Fibroblast of villous mesenchyme (primary cell): ENCODE measurements at places on chromosomes 1 and 21. TPM values are rescaled to one million over a fixed set of nuclear protein-coding genes. Genes with fewer than 3 reads are reported as not detected.

Gene SPATA45
- 0.43 TPM in 1 of 2 replicates, not detected in the other for total RNA-seq

DNA sequence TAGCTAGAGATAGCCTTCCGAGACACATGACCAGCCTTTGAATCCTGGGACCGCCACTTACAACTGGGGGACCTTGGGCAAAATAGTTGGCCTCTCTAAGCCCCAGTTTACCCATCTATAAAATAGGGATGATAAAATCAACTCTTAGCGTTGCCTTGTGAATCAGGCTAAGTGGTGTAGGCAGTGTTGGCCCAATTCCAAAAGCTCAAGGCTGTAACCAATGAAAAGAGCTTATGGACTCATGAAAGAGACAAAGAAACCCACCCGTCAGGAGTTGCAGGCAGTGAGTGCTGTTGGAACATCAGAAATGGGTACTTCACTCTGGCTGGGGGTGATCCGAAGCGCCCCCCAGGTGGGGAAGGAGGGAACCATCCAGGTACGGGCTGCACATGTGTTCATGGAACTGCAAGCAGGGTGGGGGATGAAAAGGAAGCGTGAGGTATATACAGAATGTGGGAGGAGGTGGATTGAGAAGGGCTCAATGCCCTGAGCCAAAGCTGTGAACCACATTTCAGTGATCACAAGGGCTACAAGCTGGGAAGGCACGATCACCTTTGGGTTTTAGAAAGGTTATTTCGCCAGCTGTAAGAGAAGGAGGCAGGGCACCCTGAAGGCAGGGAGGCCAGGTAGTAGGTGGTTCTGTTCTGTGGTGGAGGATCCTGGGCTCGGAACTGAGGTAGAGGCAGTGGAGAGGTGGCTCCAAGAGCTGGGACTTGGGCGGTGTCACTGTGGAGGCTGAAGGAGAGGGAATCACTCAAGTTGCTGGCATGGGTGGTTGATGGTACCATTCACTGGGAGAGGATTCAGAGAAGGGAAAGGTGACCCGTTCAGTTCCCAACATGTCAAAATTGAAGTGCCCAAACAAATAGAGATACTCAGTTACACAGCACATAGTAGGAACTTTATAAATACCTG is 11.4 kb upstream of the KIAA1614 start:
- no peak for DNase-seq

DNA sequence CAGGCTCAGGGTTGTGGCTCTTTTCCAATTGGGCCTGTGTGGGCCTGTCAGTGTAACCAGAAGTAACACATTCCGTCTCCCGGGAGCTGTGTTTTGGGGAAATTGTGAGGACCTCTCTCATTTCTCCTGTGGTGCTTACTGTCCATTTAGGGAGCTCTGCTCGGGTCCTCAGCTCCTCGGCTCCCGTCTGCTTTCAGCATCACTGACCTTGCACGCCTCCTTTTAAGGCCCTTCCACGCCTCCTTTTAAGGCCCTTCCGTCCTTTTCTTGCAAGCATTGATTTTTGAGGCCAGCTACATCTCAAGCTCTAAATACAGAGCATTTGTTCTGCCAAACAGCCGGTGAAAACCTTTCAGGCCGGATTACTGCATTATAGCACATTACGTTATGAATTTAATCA is 9.7 kb downstream of the CA6 start:
- DNase-seq = no peak

DNA sequence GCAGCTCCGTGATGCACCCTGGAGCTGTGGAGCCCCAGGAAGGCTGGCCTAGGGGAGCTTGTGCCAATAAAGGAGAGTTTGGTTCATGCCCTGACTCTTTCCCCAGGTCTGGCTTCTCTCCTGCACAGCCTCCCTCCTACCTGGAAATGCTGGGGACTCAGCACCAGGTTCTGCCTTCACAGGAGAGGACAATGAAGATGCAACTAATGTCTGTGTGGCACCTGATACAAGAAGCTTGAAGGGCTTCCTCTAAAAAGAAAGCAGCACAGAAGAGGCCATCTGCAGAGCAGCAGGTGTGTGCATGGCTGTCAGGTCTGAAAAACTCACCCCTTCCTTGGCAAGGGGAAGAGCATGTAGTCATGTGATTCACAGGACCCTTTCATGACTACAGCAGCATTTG is 43.7 kb upstream of the SLC44A3 start:
- no peak for DNase-seq

- DNase-seq = no peak
Measured at GRCh38 chr1:190205713-190206112, 272.0 kb downstream of the BRINP3 start.

- DNase-seq = no peak
Measured at GRCh38 chr1:11072216-11072917, 12.5 kb upstream of the SRM start.

DNA sequence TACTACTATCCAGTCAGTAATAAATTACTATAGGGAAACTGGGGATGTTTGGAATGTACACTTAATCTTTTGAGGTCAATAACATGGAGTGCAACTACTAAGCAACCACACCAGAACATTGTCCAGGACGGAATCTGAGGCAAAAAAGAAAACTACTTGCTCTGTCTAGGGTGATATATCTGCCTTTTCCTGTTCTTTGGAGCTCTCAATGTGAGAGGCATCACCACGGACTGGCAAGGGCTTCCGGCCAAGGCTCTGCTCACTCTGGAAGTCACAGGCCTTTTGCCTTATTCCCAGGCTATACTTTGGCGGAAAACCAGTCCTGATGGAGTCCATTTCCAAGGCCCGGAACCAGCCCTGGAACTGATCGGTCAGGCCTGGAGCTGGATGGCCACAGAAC is 94.2 kb downstream of the DTL start:
- no peak for DNase-seq

DNA sequence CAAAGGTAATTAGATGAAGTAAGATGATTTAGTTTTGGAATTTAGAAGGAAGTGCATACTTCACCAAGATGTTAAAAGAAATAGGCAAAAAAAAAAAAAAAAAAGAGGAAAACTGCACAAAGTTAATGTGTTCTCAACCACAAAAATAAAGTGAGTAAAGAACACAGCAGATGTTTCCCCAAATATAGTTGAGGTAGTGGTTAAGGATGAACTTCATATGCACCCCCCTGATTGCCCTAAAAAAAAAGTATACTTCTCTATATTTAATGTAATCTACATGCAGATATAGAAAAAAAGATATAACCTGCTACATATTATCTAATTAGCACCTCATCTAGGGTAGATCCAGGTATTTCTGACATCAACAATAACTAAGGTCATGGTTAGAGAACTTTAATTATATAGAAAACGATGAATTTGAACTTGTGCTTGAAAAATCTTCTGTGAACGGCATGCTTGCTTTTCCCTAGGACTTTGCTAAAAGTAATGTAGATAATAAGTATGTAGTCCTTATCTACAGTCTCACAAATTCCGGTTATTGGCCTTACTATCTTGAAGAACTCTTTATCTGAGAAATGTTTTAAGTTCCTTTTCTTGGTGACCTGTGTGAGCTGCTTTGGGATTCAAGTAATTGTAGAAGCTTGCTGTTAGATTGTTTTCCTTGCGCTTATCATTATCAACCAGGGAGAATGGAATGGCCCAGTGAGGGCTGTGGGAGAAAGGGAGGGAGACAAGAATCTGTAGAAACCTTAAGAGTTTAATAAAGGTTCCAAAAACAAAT is 70.1 kb upstream of the LRRC7 start:
- DNase-seq = no peak

DNA sequence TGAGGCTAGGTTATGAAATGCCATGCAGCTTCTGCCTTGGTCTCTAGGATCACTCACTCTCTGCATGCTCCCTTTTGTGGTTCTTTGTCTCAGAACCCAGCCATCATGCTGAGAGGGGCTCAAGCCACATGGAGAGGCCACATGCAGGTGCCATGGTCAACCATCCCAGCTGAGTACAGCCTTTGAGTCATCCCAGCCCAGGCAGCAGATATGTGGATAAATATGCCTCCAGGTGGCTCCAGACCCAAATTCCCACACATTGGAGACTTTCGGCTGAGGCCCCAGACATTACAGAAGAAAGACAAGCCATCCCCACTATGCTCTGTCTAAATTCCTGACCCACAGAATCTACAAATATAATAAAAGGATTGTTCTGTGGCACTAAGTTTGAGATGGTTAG is 102.0 kb downstream of the LHX9 start:
- DNase-seq = no peak
